Stimulated activated CD8-positive, alpha-beta memory T cell treated with anti-CD3 and anti-CD28 coated beads, Interleukin-12 subunit alpha, Interleukin-12 subunit beta, amount 100 ng/mL, for 1 hour (primary cell): ENCODE measurements at places on chromosomes 4 and X.

GRCh38 chrX:24902806-24903205 is 113.0 kb downstream of the ARX start:
- DNase-seq: no peak

GRCh38 chr4:128635141-128635954 is 174.2 kb upstream of the JADE1 start:
- no peak for DNase-seq

DNA sequence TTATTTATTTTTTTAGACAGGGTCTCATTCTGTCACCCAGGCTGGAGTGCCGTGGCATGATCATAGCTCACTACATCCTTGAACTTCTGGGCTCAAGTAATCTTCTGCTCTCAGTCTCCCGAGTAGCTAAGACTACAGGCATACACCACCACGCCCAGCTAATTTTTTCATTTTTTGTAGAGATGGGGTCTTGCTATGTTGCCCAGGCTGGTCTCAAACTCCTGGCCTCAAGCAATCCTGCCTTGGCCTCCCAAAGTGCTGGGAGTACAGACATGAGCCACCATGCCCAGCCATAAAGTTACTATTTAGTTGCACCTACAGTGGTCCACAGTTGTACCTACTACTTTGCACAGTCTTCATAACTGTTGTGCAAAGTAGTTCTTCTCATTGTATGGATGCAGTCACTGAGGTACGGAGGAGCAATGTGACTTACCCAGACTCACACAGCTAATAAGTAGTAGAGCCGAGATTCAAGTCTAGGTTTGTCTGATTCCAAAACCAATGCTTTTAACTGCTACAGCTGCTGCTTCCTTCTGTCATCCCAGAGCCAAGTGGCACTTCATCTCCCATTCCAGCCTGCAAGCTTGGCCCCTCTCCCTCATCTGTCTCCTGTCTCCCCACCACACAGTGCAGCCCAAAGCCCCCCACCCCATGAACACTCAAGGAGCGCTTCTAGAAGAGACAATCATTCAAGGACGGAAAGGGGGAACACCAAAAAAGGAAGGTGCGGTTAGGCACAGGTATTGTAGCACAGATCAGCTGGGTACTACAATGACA is 24.0 kb upstream of the IQSEC2 start:
- no peak for DNase-seq

DNA sequence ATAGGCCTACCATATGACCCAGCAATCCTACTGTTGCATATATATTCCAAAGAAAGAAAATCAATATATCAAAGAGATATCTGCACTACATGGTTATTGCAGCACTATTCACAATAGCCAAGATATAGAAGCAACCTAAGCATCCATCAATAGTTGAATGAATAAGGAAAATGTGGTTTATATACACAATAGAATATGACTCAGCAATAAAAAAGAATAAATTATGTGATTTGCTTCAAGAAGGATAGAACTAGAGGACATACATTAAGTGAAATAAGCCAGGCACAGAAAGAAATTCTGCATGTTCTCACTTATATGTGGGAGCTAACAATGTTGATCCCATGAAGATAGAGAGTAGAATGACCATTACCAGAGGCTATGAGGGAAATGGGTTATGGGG is 13.1 kb upstream of the FHIP1A start:
- no peak for DNase-seq

GRCh38 chrX:136030303-136031191 is 45.3 kb downstream of the SLC9A6 start:
- no peak for DNase-seq

DNA sequence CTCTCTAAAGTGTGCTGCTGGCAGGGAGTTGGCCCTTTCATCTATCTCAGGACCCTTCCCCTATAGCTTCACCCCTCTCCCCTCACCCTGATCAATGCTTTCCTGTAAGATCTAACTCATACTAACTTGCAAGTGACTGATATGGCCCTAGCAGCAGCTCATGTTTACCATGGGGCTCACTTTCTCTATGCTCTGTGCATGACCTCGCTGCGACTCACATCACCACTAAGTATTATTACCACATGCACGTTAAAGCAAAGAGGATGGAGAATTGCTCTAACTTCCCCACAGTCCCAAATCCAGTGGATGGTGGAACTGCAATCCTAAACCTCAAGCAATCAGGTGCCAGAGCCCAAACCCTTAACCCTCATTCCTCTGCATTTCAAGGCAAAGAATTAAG is 626.6 kb downstream of the MID1IP1 start:
- no peak for DNase-seq

DNA sequence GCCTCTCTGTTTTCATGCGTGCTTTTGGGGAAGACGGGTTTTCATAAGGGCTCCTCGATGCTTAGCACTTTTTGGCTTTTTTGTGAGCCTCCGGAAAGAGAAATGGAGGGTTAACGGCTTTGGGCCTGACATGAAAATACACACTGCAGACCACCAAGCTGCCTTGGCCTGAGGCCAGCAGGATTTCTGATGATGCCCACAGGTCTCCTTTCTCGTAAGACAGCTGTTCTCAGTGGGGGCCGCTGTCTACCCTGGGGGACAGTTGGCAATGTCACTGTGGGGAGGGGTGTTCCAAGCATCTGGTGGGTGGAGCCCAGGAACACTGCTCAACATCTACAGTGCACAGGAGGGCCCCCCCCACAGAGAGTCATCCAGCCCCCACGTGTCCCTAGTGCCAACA is 29.4 kb upstream of the CLDN34 start:
- no peak for DNase-seq

- no peak for DNase-seq
These were observed 420.1 kb upstream of the INTU start for GRCh38 chr4:127212701-127213100.

GRCh38 chr4:17128268-17128667 is 229.8 kb upstream of the LDB2 start:
- DNase-seq: no peak
